ENCODE measurements at places on chromosomes 5 and 9.

DNA sequence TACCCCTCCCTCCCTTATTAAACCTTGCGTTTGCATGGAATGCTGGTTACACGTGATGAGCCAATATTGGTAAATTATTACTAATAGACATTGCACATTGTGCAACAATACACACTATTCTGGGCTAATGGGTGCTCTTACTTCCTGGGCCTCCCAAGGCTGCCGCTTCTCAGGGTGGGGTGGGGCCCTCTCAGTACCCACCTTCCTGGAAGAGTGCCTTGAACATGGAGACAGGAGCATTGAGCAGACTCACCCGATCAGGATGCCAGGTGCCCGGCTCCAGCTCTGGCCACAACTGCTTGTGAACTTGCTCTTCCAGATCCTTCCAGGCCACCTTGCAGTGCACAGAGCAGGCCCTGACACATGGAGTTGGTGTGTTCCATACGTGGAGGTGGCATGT is 24.7 kb upstream of the CEP72 start:
- DNase-seq = no peak

- no peak for DNase-seq
Measured at GRCh38 chr5:175001876-175002645, 277.7 kb downstream of the MSX2 start.

DNA sequence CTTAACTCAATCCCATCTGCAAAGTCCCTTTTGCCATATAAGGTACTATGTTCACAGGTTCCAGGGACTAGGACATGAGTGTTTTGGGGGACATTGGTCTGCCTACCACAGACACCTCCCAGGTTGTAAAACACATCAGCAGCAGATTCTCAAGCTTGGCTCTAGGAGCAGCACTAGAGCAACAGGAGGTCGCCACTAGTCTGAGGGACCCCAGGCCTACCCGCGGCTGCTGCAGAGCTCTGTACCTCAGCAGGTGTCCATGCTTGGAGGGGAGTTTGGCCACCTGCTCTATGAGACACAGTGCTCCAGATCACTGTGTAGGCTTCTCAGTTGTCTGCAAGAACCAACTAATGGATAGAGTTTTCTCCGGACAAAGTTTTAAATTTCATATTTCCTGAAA is 262.2 kb upstream of the ARRDC3 start:
- no peak for DNase-seq

- DNase-seq = no peak
Measured at GRCh38 chr5:132506094-132506692, 15.6 kb upstream of the IRF1 start.

DNA sequence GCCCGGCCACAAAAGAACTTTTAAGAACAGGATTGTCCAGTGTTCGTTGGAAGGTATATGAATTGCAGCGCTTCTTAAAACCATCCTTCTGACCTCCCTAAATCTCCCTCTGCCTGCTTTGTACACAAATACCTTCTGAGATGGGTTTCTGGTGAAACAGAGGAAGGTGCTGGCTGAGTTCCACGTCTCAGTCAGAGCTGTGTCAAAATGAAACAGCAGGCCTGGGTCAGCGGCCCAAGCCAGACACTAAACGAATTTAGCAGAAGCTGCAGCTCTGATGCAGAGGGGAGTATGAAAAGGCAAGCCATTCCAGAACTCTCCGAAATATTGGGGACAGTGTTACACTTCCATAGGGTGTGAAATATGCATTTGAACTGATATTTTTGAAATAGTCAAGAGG is 37.8 kb upstream of the CRB2 start:
- DNase-seq = no peak

GRCh38 chr5:129271308-129271707 is 176.8 kb downstream of the ISOC1 start:
- no peak for DNase-seq

DNA sequence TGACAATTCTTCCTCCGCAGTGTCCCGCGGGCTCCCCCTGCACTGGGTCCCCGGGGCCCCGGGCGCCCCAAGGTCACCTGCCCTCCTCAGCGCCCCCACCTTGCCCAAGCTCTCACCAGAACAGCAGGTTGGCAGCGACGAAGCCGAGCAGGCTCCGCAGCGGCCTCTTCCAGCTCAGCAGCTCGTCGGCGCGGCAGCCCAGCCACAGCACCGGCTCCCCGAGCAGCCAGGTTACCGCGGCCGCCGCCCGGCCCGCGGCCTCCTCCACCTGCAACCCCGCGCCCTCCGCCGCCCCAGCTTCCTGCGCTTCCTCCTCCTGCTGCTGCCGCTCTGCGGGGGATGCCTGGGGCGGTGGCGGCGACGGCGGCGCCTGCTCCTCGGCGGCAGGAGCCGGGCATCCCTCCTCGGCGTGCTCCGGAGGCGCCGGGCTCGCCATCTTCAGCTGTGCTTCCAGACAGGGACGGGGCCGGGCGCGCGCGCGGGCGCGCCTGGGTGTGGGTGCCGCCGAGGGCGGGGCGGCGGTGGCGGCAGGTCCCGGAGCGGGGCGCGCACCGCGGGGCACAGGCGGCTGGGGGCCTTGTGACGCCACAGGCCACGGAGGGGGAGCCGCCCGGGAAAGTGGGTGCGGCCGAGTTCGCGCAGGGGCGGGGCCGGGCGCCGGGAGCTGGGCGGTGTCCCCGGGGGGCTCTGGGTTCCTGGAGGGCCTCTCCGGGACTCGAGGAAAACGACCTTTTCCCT is at the start of gene RETREG1:
RETREG1 (minus strand) TSS at position 462 of the 738 bp plus-strand sequence; CDS start at position 436, 26 bp downstream.
- peak; percentile 83 for DNase-seq

DNA sequence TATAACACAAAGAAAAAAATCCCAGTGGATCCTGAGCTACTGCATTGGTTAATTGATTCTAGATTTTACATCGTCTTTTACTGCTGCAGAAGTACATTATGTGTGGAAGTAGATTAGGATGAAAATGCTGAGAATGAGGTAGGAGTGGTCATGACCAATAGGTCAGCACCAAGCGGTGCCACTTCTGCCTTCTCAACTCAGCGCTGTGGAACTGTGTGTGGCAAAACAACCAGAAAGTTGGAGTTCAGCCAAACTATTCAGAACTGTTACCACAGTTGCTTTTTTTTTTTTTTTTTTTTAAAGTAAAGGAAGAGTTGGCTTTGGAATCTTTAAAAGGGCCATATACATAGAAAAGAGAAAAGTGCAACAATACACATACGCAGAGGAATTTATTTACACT is 24.2 kb downstream of the POU5F2 start:
- DNase-seq = no peak

GRCh38 chr5:44398382-44398781 is 9.2 kb upstream of the FGF10 start:
- no peak for DNase-seq

DNA sequence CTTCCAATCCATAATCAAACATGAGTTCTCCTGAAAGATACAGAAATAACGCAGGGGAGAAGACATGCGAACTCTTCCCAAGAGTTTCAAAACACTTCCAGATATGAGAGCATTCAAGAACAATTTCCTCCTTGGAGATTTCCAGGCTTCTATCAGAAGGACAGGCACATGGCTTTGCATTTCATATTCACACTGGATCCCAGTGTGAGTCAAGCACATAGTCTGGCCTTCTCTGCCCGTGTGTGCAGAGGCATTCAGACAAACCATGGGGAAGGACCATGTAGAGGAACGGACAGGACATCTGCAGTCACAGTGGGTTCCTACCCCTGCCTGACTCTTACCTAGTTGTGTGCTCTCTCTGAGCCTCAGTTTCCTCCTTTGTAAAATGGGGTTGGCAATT is 384.5 kb downstream of the NTRK2 start:
- DNase-seq = no peak

GRCh38 chr5:96924016-96924443 is 11.8 kb upstream of the LNPEP start:
- no peak for DNase-seq

DNA sequence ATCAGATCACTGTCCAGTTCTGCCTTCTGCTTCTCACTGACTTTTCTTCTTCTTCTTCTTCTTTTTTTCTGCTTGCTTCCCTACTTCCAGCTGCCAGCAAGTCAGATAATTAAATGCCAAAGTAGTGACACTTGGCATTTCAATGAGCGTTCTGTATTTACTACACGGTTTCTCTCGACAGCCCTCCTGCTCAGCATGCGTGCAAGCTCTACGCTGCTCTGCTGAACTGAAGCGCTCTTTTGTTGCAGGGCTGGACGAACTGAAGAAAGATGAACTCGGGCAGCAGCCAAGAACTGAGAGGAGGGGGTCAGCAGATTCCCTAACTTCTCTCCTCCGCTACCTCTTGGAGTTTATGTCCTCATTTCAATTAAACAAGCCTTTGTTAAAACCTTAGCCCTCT is 319.1 kb downstream of the GLIS3 start:
- no peak for DNase-seq

- no peak for DNase-seq
Measured at GRCh38 chr5:142798099-142798770, 28.1 kb downstream of the ARHGAP26 start.

GRCh38 chr5:1550287-1551076 is 26.7 kb upstream of the LPCAT1 start:
- DNase-seq = no peak

- peak; percentile 3 for DNase-seq
Measured at GRCh38 chr5:132979367-132979940, 16.0 kb upstream of the AFF4 start.

- DNase-seq = no peak
Measured at GRCh38 chr5:15598294-15598902, 98.4 kb downstream of the FBXL7 start.

DNA sequence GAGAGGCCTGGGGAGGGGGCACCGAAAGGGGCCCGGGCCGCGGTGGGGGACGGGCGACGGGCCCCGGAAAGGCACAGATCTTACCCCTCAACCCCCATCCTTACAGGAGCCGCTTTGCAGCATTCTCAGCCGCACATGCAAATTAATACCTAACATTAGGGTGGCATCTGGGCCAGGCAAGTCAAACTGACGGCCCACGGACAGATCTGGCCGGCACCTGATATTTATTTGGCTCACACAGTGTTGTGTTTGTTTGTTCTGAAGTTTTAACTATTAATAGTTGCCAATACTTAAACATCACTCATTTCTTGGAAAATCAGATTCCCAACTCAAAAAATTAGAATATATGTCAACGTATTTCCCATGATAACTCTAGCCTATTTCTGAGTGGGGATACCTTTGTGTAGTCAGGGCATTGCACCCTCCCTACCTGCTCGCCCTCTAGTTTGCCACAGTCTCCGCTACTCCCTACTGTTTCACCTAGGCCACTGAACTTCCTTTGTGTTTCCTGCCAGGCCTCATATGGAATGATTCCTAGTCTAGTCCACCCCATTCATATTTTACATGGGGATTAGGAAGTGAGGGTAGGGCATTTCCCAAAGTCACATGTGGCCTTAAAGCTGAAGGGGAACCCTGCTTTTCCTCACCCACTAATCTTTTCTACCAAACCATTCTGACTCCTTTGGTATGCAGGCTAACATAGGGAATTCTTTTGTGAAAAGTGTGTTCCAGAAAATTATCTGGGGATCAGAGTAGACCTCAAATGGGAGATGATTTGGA is 71.9 kb upstream of the LARP1 start:
- DNase-seq = peak; percentile 85

DNA sequence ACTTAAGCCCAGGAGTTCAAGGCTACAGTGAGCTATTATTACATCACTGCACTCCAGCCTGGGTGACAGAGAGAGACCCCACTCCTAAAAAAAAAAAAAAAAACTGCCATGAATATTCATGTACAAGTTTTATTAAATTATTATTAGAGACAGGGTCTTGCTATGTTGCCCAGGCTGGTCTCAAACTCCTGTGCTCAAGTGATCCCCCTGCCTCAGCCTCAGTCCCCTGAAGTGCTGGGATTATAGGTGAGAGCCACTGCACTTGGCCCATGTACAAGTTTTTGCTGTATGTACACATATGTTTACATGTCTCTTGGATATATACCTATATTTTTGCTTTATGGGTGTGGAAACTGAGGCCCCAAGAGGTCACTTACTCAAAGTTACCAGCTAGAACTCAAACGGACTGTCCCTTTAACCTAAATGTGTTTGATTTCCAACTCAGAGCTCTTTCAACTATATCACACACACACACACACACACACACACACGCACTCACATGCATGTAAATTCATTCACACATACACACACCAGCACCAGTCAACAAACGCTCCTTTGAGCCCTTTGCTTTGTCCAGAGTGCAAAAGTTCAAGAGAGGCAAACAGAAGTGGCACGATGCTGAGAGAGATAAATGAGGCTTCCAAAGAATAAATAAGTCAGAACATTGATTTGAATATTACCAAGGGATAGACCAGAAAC is 42.3 kb upstream of the STRBP start:
- peak; percentile 13 for DNase-seq

- no peak for DNase-seq
Measured at GRCh38 chr5:88693071-88693932, 189.7 kb downstream of the MEF2C start.

DNA sequence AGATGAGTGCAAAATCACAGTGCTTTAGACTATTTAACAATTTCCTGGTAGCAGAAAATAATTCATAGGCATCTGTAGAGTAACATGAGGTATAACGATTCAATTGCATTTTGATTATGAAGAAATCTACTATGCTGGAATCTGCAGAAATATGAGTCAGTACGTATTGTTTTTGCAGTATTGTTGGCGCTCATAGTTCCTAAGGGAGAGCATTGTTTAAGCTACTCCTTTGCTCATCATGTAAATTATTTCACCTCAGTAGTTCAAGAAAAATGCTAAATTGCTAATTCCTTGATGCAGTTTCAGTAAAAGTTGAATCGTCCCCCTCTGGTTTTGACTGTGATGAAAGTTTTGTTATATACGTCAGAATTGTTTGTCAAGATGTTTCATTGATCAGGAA is 458.4 kb downstream of the HINT1 start:
- DNase-seq = no peak

DNA sequence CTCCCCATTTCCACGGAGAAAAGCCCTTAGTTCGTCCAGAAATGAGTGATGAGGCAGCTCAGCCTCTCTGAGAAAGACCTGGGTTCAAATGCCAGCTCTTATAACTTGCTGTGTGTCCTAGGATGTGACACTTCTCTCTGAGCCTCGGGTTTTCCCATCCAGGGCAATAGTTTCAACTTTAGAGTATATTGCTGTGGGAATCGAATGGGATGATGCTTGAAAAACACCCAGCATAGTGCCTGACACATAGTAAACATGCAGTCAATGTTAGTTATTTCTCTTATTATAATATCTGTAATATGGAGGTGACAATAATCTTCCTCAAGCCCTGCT is 430 bp upstream of the MAPKAP1 start:
- DNase-seq = no peak

DNA sequence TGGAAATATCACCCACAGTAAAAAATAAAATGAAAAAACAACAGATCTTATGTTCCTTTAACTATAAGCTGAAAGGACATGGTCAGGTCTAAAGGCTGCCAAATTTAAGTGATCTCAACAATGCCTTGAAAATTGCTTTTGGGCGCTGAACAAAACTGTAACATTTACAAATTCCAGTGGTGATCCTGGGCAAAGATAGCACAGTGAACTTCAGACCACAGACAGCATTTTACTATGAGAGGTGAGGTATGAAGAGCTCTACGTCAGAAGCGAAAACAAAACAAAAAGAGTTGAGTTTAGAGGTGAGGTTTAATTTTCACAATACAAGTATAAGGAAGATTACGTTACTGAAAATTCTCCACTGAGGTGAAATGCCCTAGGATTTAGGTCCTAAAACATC is 165.8 kb upstream of the STK32A start:
- no peak for DNase-seq

GRCh38 chr5:144465441-144465840 is 294.8 kb downstream of the KCTD16 start:
- DNase-seq = no peak

GRCh38 chr5:2802693-2803365 is 51.4 kb upstream of the IRX2 start:
- no peak for DNase-seq

Data from NCI-H526 (cell line).